ENCODE measurements at places on chromosomes 5 and 9. TPM values are rescaled to one million over a fixed set of nuclear protein-coding genes. Genes with fewer than 3 reads are reported as not detected.

Gene PPIC
- 12.5 TPM for total RNA-seq

Gene TSLP
- 0.13 TPM for total RNA-seq

Gene SV2C
- total RNA-seq, result 0.92 TPM

Gene TMEFF1
- 0.95 TPM for total RNA-seq

Gene ANKRD33B
- total RNA-seq, result 0.93 TPM

Gene UGT3A1
- total RNA-seq, result not detected

Gene ASS1
- 77.4 TPM for total RNA-seq

Gene ZNG1C
- total RNA-seq, result 28.9 TPM

Gene LRRC19
- total RNA-seq, result not detected

Gene NMUR2
- not detected for total RNA-seq

Gene CER1
- not detected for total RNA-seq

DNA sequence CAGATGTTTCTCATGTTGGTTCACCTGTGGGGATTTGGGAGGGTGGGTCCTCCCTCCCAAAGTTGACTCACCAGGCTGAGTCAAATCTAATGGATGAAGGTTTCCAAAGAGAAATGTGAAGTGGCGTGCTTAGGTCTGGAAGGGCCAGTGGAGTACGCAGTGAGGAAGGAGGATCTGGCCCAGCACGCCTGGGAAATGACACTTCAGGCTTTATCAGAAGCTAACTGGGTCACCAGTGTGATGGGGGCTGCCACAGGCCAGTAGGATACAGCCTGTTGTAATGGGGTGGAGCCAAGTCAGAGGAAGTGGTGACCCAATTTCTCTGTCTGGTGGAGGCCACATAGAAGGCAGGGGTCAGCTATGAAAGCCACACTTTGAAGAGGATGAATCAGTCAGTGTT is 18.0 kb downstream of the POLR1E start:
- H3K4me3 ChIP-seq, result no peak overlapping the region
- DNase-seq, result no peak
- H3K27me3 ChIP-seq, result no peaks in the 10 kb centered on the region
- H3K27ac ChIP-seq, result no peak overlapping the region
- no peaks in the 10 kb centered on the region for H3K36me3 ChIP-seq

DNA sequence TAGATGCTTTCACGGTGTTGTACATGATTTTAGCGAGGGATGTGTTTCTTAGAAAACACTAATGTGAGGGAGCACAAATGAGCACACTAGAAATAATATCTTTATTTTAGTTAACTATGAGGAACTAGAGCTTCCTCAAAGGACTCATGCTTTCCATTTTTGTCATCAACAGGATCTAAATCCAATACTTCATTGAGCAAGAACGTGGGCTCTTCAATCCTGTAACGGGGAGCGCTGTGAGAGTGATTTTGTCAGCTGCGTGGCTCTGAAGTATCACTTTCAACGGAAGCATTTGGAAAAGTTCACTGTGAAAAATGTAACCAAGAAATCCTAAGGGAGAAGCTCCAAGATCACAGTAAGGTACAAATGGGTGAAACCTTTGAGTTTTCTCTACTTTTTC is 93.2 kb downstream of the LIX1 start:
- DNase-seq, result no peak
- H3K27ac ChIP-seq, result no peak overlapping the region
- no peak overlapping the region for H3K4me3 ChIP-seq

GRCh38 chr9:72092820-72093219 is 32.4 kb upstream of the C9orf57 start:
- no peaks in the 10 kb centered on the region for H3K27me3 ChIP-seq
- H3K4me3 ChIP-seq, result no peak overlapping the region
- no peak overlapping the region for H3K27ac ChIP-seq
- H3K4me1 ChIP-seq, result no peaks in the 10 kb centered on the region
- no peaks in the 10 kb centered on the region for H3K36me3 ChIP-seq

GRCh38 chr9:113579283-113580040 is 115.9 kb downstream of the RGS3 start:
- DNase-seq, result no peak
- no peak overlapping the region for H3K27ac ChIP-seq
- no peak overlapping the region for H3K4me3 ChIP-seq
- H3K27me3 ChIP-seq, result no peaks in the 10 kb centered on the region

DNA sequence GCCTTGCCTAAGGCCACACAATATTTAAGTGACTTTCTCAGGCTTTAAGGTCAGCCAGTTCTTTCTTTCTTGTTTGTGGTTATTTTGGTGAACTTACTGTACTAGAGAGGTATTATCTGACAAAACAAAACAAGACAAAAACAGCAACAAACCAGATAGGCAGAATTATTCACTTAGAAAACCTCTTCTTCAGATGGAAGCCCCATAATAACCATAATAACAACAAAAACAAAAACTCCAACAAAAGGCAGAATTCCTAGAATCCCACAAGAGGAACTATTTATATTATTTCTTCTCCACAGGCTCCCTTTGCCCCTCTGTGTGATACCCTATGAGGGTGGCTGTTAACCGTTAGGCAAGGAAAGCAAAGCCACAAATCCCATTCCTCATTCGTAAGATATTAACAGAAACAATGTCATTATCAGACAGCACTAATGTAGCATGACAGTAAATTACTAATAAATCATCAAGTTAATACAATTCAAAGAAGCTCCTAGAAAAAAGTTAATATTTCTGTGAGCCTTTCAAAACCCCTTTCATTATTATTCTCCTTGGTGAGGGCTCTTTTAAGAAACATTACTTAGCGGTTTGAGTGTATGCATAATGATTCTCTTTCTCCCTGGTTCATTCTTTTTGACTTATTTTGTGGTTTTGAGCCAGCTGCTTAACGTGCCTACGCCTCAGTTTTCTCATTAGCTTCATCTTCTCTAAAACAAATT is 274.9 kb downstream of the EFNA5 start:
- H3K27me3 ChIP-seq, result no peaks in the 10 kb centered on the region
- H3K4me3 ChIP-seq, result no peak overlapping the region
- H3K27ac ChIP-seq, result no peak overlapping the region

- DNase-seq, result no peak
- H3K4me3 ChIP-seq, result no peak overlapping the region
- no peaks in the 10 kb centered on the region for H3K4me1 ChIP-seq
- H3K27me3 ChIP-seq, result no peaks in the 10 kb centered on the region
- H3K27ac ChIP-seq, result no peak overlapping the region
- H3K36me3 ChIP-seq, result no peaks in the 10 kb centered on the region
Measured at GRCh38 chr9:25939126-25939525, 260.9 kb upstream of the TUSC1 start.

- no peak overlapping the region for H3K27ac ChIP-seq
- H3K36me3 ChIP-seq, result no peaks in the 10 kb centered on the region
- no peaks in the 10 kb centered on the region for H3K27me3 ChIP-seq
- no peaks in the 10 kb centered on the region for H3K4me1 ChIP-seq
- no peak for DNase-seq
Measured at GRCh38 chr9:32596096-32596865, 23.3 kb upstream of the NDUFB6 start.

GRCh38 chr5:34685485-34686165 is 29.5 kb downstream of the RAI14 start:
- no peaks in the 10 kb centered on the region for H3K36me3 ChIP-seq
- H3K4me3 ChIP-seq, result no peak overlapping the region

- H3K36me3 ChIP-seq, result no peaks in the 10 kb centered on the region
- no peaks in the 10 kb centered on the region for H3K27me3 ChIP-seq
- no peak for DNase-seq
Measured at GRCh38 chr9:82122731-82123130, 134.2 kb downstream of the SPATA31D1 start.

GRCh38 chr9:84857211-84857610 is 187.7 kb downstream of the NTRK2 start:
- no peaks in the 10 kb centered on the region for H3K27me3 ChIP-seq
- no peaks in the 10 kb centered on the region for H3K4me1 ChIP-seq

DNA sequence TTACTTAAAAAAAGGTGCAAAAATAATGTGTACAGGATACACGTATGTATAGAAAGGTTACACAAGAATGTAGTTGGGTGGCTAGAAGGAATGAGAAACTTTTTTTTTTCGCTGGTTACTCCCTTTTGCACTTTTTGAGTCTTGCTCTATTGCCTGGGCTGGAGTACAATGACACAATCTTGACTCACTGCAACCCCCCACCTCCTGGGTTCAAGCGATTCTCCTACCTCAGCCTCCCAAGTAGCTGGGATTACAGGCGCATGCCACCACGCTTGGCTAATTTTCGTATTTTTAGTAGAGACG is 15.8 kb downstream of the FBXW11 start:
- no peak for DNase-seq
- no peak overlapping the region for H3K4me3 ChIP-seq
- H3K27ac ChIP-seq, result no peak overlapping the region
- no peaks in the 10 kb centered on the region for H3K27me3 ChIP-seq

DNA sequence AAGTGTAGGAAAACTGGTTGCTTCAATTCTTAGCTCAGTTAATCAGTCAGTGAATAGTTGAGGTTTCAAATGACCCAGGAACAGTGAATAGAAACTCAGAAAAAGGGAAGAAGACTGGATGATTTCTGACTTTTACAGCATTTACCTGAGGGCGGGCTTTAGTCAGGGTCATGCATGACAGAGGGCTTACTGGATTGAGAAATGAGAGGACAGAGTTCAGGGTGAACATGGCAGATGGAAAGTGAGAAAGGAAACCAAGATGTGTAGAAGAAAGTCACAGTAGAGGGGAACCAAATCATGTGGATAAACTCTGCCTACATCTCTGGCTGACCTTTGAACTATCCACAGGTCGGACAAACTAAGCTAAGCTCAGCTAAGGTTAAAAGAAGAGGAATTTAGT is 596.0 kb downstream of the SEMA5A start:
- no peaks in the 10 kb centered on the region for H3K27me3 ChIP-seq
- H3K27ac ChIP-seq, result no peak overlapping the region
- H3K4me3 ChIP-seq, result no peak overlapping the region
- DNase-seq, result no peak
- no peaks in the 10 kb centered on the region for H3K36me3 ChIP-seq

GRCh38 chr5:7533941-7534340 is 138.0 kb downstream of the ADCY2 start:
- no peaks in the 10 kb centered on the region for H3K27me3 ChIP-seq
- H3K36me3 ChIP-seq, result no peaks in the 10 kb centered on the region
- no peak for DNase-seq
- no peak overlapping the region for H3K27ac ChIP-seq
- H3K4me3 ChIP-seq, result no peak overlapping the region

DNA sequence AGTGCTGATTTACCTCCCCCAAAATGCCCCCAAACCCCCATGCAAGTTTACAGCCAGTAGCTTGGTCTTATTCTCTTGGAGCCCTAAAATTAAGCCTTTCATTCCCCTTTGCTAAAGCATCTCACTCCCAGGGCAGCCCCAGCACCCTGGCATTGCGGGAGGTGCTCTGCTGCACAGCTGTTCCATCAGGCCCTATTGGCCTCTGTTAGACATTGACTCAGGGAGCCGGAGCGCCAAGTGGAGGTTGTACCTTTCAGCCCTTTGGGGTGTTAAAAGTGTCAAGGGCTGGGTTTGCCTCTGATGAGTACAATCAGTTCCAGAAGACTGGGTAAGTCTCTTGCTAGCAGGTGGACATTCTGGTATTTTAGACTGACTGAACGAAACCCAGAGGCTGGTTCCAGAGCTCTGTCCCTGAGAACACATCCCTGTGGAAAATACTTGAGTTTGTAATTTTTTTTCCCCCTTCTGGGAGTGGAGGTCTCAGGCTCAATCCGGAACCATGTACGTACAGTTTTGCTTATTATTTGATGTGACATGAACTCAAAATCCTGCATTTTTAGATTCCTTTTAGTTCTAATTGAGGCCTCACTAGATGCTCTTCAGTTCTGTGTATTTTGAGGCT is 102.4 kb downstream of the UBE2R2 start:
- no peaks in the 10 kb centered on the region for H3K36me3 ChIP-seq
- H3K27me3 ChIP-seq, result no peaks in the 10 kb centered on the region
- no peak overlapping the region for H3K4me3 ChIP-seq
- DNase-seq, result no peak
- no peaks in the 10 kb centered on the region for H3K4me1 ChIP-seq

GRCh38 chr5:84028093-84028492 is 307.4 kb upstream of the HAPLN1 start:
- H3K27ac ChIP-seq, result no peak overlapping the region
- no peaks in the 10 kb centered on the region for H3K4me1 ChIP-seq
- no peak for DNase-seq
- no peaks in the 10 kb centered on the region for H3K36me3 ChIP-seq
- H3K4me3 ChIP-seq, result no peak overlapping the region
- H3K27me3 ChIP-seq, result no peaks in the 10 kb centered on the region

- peaks cover 2% of the 10 kb centered on the region for H3K4me1 ChIP-seq
- no peaks in the 10 kb centered on the region for H3K27me3 ChIP-seq
- no peak for DNase-seq
- no peak overlapping the region for H3K4me3 ChIP-seq
- no peaks in the 10 kb centered on the region for H3K36me3 ChIP-seq
- H3K27ac ChIP-seq, result no peak overlapping the region
Measured at GRCh38 chr5:150473673-150474358, 24.3 kb upstream of the RPS14 start.

DNA sequence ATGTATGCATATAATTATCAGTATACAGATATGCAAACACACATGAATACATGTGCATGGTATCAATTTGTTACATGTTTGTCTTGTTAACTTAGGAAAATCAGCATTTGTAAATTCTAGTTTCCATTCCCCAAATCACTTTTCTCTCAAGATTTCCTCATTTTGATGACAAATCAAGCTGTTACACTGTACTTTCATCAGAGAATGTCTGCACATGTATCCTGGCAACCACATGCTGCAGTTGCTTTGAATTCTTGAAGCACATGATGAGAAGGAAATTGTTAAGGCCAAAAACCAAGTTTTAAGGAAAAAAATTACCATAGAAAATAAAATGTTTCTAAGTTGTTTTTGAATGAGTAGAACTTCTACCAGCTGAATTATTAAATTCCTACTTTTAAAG is 1834.5 kb downstream of the EFNA5 start:
- H3K4me3 ChIP-seq, result no peak overlapping the region
- H3K36me3 ChIP-seq, result no peaks in the 10 kb centered on the region
- DNase-seq, result no peak

DNA sequence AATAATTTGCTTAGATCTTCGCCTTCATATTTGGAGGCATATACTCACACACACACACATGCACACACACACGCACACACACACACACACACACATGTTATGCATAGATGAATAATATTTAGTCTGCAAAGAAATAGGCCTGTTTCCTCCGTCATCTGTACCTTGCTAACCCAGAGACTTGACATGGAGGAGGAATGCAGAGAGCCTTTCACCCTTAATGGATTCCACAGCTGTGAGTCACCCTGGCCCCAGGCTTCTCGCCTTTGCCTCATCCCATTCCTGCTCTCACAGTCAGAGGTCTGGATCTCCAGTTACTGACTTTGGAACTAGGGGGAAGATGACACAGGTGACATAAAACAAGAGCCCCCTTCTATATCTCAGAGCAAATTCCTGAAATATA is 29.7 kb downstream of the ZNF462 start:
- H3K4me3 ChIP-seq, result no peak overlapping the region
- peak; percentile 62 for DNase-seq
- peaks cover 31% of the 10 kb centered on the region for H3K4me1 ChIP-seq
